ENCODE measurements at places on chromosomes 3 and 15. TPM values are rescaled to one million over a fixed set of nuclear protein-coding genes. Genes with fewer than 3 reads are reported as not detected.

BFSP2 gene
- total RNA-seq = not detected

DNA sequence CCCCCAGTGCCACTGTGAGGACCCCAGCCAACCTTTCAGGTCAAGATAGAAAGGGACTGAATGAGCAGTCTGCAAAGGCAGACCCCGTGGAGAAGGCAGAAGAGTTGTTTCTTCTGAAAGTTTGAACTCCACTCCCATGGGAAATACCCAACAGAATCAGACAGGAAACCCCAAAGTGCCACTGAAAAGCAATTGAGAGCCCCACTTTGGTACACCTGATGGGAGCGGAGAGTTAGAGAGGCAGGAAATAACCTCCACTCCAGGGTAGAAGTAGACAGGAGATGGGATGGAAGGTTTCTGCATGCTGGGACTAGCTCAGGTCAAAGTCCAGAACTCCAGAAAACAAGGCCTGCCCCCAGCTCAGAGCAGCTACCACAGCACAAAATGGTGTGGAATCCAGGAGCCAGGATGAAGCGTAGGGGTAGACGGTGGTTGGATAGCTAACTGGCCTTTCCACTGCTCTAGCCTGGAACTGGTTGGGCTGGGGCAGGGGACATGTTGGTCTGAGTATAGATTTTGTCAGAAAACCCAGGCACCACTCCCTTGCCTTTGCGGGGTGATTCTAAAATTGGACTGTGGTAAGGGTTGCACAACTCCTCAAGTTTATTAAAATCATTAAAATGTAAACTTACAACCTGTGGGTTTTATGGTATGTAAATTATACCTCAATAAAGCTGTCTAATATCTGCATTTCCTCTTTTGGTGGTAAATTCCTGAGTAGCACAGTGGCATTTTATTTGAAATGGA, 1.9 kb upstream of the RAB43 start:
- no peak overlapping the region for H3K4me3 ChIP-seq
- no peak overlapping the region for H3K27ac ChIP-seq
- peaks cover under 1% of the 10 kb centered on the region for H3K36me3 ChIP-seq
- peak; percentile 83 for DNase-seq
- H3K4me1 ChIP-seq = peaks cover 18% of the 10 kb centered on the region
- H3K27me3 ChIP-seq = no peaks in the 10 kb centered on the region

- peak overlapping the region; percentile 31 for H3K4me3 ChIP-seq
- H3K4me1 ChIP-seq = peaks cover 4% of the 10 kb centered on the region
- no peak overlapping the region for H3K27ac ChIP-seq
- peaks cover 10% of the 10 kb centered on the region for H3K27me3 ChIP-seq
- H3K36me3 ChIP-seq = no peaks in the 10 kb centered on the region
- no peak for DNase-seq
Observed at GRCh38 chr3:23079976-23080375, 123.2 kb upstream of the UBE2E2 start.

DNA sequence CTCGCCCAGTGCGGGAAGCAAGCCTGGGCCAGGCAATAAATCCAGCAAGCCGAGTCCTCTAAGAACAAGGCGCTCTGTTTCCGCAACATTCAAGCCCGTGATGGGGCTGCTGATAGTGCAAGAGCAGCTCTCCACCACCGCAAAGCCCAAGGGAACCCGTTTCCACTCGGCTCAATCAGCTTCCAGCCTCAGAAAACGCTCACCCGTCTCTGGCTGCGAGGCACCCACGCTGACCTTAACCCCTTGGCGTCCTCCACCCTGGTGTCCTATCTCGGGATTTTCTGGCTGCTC, 17.8 kb downstream of the SPATA12 start:
- no peaks in the 10 kb centered on the region for H3K36me3 ChIP-seq
- H3K4me3 ChIP-seq = peak overlapping the region; percentile 74

DNA sequence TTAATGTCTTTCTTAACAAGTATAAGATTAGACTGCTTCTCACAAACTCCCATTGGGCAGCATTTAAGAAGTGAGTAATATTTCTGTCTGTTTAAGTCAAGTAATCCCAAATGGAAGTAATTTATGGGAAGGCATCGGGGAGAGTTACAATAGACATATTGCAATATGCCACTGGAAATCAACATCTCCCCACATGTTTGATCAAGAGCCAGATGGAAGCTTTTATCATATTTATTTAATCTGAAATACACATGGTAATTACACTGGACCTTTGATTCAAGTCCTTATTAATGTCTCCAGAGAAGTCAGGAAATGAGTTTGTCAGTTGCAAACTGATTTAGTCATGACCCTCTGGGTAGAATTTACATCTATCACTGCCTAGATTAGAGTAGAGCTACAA, 943.8 kb downstream of the VGLL3 start:
- no peak overlapping the region for H3K4me3 ChIP-seq
- DNase-seq = no peak
- no peak overlapping the region for H3K27ac ChIP-seq
- H3K27me3 ChIP-seq = no peaks in the 10 kb centered on the region
- no peaks in the 10 kb centered on the region for H3K4me1 ChIP-seq

LRRC31 gene
- not detected for total RNA-seq

DNA sequence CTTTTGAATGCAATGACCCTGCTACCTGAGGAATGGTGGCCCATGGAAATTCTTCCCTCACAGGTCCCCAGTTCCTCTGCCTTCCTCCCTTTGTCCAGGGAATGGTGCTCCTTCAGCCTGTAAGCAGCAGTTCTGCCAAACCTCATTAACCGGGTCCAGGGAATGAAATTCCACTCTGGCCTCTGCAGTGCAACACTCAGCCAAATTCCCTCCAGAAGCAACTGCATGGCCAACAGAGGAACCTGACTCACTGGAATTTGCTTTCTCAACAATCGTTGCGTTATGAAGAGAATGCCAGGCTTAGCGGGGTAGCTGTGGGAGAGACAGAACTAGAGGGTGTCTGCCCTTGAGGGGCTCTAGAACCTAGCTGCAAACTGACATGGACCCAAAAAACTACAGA, 449.4 kb upstream of the PROK2 start:
- peaks cover 16% of the 10 kb centered on the region for H3K4me1 ChIP-seq
- no peak overlapping the region for H3K27ac ChIP-seq
- no peaks in the 10 kb centered on the region for H3K36me3 ChIP-seq
- no peak overlapping the region for H3K4me3 ChIP-seq
- peak; percentile 91 for DNase-seq

LYSMD2 gene
- 4.7 TPM for total RNA-seq

XIRP1 gene
- under 0.01 TPM for total RNA-seq

DNA sequence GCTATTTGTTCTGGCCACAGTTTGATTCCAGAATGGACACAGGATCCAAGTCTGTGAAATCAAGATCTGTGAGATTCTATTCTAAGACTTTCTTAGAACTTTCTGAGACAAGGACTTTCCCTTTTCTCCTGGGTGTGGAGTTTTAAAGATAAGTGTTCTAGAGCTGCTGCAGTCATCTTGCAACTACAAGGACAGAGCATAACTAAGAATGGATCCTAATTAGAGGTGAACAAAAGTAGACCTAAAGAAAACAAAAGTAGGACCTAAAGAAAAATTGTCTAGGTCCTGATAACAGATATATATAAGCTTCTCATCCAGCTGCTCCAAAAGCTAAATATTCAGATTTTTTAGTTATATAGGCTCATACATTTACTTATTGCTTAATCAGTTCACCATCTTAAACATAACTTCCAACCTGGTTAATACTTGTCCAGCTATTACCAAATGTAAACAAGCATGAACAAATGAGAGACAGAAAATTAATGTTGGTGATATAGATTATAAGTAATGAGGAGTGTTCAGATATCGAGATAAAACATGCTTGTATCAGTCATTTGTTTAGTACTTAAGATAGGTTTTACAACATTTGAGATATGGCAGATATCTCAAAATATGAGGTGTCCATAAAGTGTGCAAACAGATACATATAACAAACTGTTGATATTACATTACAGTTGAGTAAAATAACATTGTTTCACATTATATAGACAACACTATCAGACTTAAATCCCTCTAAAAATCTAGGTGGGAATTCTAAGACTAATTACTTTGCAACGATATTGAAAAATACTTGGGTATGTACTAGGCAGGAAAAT, 75.1 kb downstream of the CD200 start:
- no peaks in the 10 kb centered on the region for H3K36me3 ChIP-seq
- DNase-seq = no peak
- no peak overlapping the region for H3K27ac ChIP-seq
- H3K4me3 ChIP-seq = no peak overlapping the region

SI gene
- not detected for total RNA-seq

DNA sequence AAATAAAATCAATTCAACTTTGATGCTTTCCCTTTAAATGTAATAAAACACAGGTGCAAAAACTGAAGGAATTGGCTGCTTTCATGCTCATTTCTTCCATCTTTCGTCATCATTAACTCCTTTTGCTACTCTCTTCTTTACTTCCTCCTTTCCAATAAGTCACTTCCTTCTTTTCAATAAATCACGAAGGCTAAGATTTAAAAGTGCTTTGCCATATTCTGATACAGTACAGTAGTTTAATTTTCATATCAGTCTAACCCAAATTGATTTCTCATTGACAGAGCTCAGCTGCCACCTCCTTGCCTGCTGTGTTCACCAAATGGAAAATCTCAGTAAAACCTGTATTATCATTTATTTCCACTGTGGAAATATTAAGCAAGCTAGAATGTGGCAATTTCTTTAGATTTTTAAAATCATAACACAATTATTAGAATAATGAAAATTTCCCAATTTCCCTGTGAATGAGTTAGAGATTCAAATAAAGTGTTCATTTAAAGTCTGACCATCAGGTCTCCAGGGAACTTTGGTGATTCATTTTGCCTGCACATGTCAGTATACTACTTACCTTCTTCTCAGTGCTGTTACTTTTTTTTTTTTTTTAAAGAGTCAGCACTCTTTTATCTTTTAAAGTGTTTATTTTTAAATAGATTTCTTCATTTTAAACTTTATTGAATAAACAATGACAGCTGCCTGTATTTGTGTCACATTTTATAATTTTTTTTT, 41.6 kb downstream of the NANOGP8 start:
- H3K36me3 ChIP-seq = no peaks in the 10 kb centered on the region
- no peaks in the 10 kb centered on the region for H3K4me1 ChIP-seq
- no peak for DNase-seq
- no peak overlapping the region for H3K27ac ChIP-seq
- no peaks in the 10 kb centered on the region for H3K27me3 ChIP-seq

DNA sequence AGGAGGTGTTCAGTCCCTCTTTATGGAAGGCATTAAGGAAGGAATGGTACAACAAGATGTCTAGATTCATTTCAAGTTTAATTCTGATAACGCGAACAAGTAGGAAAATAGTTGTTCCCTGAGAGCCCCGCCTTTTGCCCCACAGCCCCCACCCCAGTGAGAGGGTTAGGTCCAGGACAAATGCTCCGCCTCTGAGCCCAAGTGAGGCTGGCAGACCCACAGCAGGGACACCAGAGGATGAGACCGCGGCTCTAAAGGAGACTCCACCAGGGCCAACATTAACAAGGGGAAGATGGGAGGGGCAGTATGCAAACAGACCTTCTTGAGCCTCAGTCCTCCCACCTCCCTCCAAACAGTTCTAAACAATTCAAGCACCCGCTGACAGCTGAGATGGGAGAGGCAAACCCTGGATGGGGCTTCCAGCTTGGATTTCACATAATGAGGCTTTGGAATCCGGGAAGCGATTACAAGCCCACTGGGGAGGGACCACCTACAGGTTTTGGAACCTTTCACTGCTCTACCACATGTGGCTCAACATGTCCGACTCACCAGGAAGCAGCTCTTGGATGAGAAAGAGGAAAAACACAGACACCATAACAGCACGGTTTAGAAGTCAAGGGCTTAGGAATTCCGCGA, 42.9 kb upstream of the IREB2 start:
- H3K36me3 ChIP-seq = no peaks in the 10 kb centered on the region
- H3K4me3 ChIP-seq = no peak overlapping the region
- peaks cover 52% of the 10 kb centered on the region for H3K27me3 ChIP-seq
- peaks cover 6% of the 10 kb centered on the region for H3K4me1 ChIP-seq
- no peak overlapping the region for H3K27ac ChIP-seq

TRH gene
- under 0.01 TPM for total RNA-seq

NR1I2 gene
- not detected for total RNA-seq

DNA sequence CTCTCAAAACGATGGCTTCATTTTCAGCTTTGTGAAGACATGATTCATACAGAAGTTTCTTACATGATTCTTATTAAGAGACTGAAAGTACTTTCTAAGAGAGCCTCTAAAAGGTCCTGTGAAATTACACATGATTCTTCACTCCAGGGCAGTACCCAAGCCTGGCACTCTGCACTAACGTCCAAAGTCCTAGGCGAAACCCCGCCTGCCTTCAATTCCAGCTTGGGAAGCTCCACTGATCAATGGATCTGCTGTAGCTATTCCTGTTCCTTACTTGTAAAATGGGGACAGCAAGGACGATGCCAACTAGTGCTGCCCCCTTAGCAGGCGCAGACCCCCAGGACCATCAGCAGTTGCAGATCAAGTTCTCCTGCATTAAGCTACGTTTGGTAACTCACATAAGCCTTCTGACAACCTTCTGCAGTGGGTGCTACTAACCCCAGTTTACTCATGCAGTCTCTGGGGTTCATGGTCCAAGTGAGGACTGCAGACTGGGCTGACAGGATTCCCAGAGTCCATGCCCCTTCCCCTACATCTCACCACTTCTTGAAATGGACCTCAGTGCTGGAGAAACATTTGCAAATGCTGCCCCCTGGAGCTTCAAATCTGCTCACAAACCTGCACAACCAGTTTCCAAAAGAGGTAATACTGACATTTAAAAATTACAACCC, 10.6 kb downstream of the CHCHD4 start:
- no peaks in the 10 kb centered on the region for H3K4me1 ChIP-seq
- no peaks in the 10 kb centered on the region for H3K27me3 ChIP-seq
- H3K4me3 ChIP-seq = no peak overlapping the region
- no peak overlapping the region for H3K27ac ChIP-seq
- peaks cover 41% of the 10 kb centered on the region for H3K36me3 ChIP-seq
- no peak for DNase-seq

THSD4 gene
- 15.6 TPM for total RNA-seq

DNA sequence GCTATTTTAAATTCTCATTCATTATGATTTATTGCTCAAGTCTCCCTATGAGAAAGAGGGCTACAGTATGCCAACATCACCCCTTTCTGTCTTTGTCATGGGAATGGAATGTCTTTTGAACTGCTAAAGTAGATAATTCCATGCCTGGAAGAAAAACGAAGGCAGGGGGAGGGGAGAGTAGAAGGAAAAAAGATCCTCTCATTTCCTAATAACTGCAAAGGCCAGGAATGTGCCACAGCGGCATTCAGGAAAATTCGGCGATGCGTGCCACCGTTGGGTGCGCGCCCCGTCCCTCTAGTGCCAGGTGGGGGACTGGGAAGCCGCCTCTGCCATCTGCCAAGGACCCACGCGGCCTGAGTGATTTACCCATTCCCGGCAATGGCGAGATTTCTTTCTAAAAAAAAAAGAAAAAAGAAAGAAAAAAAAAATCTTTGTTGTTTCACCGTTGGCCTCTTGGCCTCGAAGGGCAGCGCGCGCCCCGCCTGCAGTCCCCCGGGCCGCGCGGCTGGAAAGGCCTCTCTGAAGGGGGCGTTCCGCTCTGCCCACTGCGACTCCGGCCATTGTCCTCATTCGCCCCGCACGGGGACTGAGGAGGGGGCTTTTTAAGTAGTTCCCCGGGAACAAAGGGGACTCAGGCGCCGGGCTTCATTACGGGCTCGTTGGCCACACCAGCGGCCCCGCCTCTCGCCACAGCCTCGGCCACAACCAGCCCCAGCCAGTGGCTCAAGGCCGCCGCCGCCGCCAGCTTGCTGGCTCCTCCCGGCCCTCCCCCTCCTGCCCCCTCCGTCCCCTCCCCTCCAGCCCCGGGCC, 54.5 kb downstream of the CPN2 start:
- peak overlapping the region; percentile 64 for H3K4me3 ChIP-seq
- H3K4me1 ChIP-seq = peaks cover 8% of the 10 kb centered on the region
- DNase-seq = peak; percentile 94
- H3K27ac ChIP-seq = peak overlapping the region; percentile 32

RLBP1 gene
- under 0.01 TPM for total RNA-seq

GABRR3 gene
- total RNA-seq = not detected
